ENCODE measurements at places on chromosomes 2 and 18.

DNA sequence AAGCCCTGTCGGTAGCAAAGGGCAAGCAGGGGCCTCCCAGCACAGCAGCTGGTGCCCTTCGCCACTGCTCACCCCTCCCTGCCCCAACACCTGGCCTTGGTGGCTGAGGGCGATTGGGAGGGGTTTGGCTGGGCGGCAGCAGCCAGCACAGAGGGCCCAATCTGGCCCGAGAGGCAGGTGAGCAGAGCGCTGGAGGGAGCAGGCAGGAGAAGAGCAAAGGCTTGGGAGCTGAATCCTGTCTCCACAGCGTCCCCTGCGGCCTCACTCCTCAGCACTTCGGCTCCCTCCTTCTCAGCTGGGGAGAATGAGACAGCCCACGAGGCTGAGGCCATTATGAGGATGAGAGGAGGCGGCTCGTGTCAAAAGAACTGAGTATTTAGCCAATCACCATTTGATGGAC is 74.9 kb upstream of the TAF1B start:
- no peak for DNase-seq

DNA sequence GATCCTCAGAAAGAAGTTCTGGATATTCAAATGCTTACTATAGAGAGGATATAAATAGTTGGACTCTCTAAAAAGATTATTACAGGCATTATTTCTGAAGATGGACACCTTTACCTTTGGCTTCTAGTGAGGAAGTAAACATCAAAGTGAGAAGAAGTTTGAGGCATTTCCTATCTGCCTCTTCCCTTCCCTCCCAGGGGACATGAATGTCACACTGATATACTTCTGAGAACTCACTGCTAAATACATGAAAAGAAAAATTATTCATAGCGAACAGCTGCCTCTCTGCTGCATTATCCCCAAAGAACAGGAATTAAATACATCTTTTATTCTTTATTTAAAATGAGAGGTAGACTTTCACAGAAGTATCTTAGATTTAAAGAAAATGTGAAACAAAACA is 63.6 kb upstream of the PGAP1 start:
- no peak for DNase-seq

DNA sequence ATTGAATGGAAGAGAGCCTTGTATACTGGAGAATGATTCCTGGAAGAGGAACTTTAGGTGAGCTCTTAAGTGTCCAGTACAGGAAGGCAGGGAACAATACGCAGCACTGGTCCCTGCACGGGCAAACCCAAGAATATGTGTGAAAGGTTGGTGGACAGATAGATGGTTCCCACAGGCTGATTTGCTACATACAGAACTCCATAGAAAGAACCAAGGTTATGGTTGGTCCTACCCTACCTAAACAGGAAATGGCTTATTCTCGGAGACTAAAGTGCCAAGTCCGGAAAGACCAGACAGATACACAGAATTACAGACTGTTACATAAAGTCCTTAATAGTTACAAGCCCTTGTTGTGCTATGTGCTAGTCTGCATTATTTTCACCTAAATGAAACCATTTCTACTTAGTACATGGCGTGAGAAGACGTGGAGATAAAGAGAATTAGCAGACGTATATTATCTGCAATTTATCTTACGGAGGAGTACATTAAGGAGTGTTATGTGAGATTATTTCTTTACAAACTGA is 1.2 kb downstream of the REV1 start:
- no peak for DNase-seq

- DNase-seq, result no peak
Measured at GRCh38 chr18:8828798-8829197, 123.4 kb downstream of the MTCL1 start.

DNA sequence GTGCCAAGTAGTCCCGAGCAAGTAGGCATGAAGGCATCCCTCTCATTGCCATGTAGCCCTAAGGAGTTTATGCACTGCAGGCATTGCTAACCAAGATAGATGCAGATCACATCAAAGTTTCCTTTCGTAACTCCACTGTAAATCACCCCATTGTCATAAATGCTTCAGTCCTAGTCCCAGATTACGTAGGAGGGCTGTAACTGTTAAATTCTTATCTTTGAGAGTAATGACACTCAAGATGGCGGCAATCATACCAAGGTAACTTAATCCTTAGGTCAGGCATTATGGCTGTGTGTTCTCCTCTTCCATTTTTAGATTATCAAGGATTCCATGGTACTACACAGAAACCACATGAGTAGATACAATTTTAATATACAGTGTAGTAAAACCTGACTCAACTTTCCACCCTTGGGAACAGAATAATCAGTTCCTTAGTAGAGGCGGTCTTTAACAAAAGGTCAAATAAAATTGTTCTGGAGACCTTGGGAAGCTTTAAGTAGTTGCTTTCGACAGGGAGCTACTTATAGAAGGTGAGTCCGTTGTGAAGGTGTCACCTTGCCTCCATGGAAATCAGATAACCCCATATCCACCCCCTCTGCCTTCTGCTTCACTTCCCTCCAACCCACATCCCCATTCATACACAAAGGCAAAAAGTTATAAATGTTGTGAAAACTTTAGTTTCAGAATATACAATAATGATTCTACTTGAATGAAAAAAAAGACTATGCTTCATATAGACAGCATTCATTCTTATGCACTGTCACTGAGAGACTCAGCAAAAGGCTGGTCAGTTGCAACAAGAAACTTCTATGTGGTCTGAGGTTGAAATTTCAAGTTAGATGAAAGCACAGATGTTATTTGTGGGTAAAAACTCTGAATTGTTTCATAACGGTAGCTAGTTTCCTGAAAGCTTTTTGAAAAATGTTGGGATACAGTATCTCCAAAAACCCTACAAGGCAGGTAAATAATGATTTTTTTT is 64.8 kb upstream of the GALNT5 start:
- DNase-seq, result no peak

GRCh38 chr18:75475228-75475627 is 47.7 kb upstream of the SMIM21 start:
- no peak for DNase-seq

GRCh38 chr2:10196110-10196892 is 73.8 kb downstream of the RRM2 start:
- DNase-seq, result no peak

GRCh38 chr2:97718942-97719341 is 5.6 kb downstream of the ZAP70 start:
- DNase-seq, result no peak

- no peak for DNase-seq
Measured at GRCh38 chr18:61612517-61612916, 279.3 kb downstream of the CDH20 start.

DNA sequence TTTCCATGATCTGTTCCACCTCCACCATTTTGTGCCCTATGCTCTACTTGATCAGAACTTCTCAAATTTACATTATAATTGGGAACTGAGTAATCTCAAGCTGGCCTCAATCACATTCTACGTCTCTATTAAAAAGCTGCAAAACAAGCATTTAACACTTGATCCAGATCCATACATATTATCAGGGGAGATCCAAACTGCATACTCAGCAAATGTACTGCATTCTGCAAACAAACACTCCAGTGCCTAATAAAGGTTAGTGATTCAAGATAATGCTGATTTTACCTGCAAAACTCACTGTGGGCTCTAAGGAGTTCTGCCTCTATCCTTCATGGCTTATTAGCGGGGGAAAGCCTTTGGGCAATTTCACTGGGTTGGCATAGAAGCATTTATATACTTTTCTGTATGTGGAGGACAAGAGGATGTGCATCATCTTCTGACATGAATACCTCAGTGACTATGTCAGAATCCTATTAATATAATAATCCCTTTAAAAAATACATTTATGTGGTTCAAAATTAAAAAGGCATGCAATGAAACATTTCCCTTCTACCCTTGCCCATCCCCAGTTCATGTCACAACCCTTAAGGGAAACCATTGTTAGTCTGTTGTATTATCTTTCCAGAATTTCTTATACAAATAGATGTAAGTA is 40.2 kb downstream of the GALNT14 start:
- no peak for DNase-seq

GRCh38 chr2:40451918-40452605 is at the start of gene SLC8A1:
TSS of gene SLC8A1 (minus strand) at chr2:40452090.
- no peak for DNase-seq

- DNase-seq, result no peak
Measured at GRCh38 chr2:236517251-236518031, 52.2 kb upstream of the ACKR3 start.

- no peak for DNase-seq
Measured at GRCh38 chr2:20925265-20925889, 102.5 kb upstream of the LDAH start.

DNA sequence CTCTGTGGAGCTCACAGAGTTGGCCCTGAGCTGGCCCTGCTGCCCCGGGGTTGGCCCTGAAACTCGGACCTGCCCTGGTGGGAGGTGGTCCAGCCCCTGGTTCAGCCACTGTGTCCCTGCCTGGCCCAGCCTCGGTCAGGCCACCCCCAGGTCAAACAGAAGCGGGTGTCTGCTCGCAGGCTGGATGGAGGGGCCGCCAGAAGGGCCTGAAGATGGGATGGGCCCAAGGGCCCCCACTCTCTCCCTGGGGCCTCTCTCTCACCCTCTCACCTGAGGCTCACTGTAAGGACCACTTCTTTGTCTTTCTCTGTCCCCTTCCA is 25.1 kb upstream of the B3GNT7 start:
- DNase-seq, result no peak

DNA sequence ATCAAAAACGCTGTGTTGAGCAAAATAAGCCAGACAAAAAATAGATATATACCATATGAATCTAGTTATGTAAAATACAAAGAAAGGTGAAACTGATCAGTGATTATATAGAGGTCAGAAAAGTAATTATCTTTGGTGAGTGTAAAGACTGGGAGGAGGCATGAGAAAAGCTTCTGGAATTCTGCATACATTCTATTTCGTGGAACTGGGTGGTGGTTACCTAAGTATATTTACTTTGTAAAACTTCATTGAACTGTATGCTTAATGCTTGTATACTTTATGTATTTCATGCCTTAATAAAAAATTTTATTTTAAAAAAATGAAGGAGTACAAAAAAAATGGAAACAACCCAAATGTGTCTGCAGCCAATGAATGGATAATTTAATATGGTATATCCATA is 153.1 kb upstream of the ALPP start:
- no peak for DNase-seq

GRCh38 chr18:62069556-62069955 is 117.3 kb downstream of the PIGN start:
- no peak for DNase-seq

DNA sequence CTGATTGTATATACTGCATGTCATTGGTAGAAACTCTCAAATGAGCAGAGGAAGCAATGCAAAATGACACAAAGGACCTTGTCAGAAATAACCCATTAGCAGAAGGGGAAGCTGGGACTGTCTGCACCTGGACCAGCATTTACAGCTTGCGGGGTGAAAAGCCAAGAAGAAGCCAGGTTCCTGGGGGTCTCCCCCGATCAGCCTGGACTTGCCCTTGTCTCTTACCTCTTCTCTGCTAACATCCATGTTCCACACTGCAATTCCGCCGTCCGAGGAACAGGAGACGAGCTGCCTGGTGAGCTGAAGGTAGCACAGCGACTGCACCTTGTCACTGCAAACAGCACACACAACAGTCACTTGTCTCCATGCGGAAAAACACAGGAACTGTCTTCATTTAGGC is 51.1 kb downstream of the WDFY1 start:
- DNase-seq, result no peak

- DNase-seq, result no peak
Measured at GRCh38 chr2:175253871-175254270, 72.4 kb upstream of the ATP5MC3 start.

- DNase-seq, result no peak
Measured at GRCh38 chr2:69918401-69918800, 3.5 kb downstream of the MXD1 start.

DNA sequence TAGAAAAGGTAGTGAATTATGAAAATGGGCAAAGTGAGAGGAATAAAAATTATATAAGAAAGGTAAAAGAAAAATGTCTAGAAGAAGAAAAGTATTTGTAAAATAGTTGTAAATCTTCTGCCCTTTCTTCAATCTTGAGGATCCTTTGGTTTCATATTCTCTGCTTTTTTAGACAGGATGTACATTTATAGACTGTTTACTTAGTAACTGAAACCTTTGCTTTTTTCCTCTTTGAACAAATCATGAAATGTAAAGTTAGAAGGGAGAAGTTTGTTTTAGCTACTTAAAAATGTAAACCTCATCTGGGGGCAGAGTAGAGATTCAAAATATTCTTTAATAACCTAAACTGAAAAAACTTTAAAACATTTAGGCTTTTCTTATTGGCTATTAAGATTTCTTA is 150.4 kb upstream of the ITGA4 start:
- DNase-seq, result no peak

DNA sequence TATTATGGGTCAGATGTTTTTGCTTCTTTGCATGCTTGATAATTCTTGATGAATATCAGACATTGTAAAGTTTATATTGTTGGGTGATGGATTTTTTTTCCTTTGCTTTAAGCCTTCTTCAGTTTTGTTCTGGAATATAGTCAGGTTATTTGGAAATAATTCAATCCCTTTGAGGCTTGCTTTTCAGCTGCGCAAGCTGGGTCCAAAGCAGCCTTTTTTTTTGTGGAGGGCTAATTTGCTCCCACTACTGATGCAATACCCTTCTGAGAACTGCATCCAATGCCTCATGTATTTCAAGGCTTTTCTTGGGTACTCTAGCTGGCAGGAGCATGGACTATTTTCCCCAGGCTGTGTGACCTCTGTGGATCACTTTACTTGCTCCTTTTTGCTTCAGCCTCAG is 245.9 kb downstream of the AGPS start:
- no peak for DNase-seq

GRCh38 chr2:67260343-67261277 is 136.5 kb upstream of the ETAA1 start:
- no peak for DNase-seq

- no peak for DNase-seq
Measured at GRCh38 chr18:39909706-39910105, 2045.3 kb upstream of the PIK3C3 start.

Data from CMK (cell line).